Activated naive CD8-positive, alpha-beta T cell treated with anti-CD3 and anti-CD28 coated beads, Interleukin-2, amount 10 ng/mL, durations not matched to agents 7 days and 5 days (primary cell): ENCODE measurements at places on chromosomes 5 and 9. TPM values are rescaled to one million over a fixed set of nuclear protein-coding genes. Genes with fewer than 3 reads are reported as not detected.

The FGF1 gene
- total RNA-seq: not detected

The ARID3C gene
- total RNA-seq: not detected

The MAT2B gene
- 98.7 TPM for total RNA-seq

The PCDHAC2 gene
- not detected for total RNA-seq

DNA sequence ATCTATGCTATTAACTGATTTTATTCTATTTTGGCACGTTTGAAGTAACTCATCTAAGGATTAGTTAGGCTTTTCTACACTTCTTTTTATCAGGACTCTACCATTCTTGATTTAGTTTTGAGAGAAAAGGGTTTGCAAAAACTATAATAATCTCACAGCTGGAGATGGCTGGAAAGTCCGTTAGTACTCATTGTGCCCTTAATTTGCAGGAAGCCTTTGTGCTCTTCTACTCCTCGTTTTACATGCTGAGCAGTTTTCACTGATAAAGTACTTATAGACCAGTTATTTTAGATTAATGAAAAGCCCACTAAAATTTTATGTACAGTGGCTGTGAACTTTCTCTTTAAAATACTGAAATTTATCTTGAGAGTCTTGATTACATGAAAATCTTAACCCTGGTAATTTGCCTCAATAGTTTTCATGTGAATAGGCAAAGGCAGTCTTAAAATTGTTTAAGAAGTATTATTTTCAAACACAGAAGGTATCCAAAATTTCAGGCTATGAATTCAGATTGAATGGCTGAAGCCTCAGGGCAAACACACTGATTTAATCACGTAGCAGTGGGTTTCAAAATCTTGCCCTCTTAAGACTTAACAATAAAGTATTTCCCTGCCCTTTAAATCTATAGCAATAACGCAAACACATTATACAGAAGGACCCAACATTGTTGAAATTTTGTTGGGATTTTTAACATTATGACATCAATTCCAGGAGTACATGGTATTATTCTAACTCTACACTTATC, 18.6 kb downstream of the MLLT3 start:
- no peak for DNase-seq
- peaks cover 38% of the 10 kb centered on the region for H3K36me3 ChIP-seq
- H3K27me3 ChIP-seq: no peaks in the 10 kb centered on the region
- no peak overlapping the region for H3K27ac ChIP-seq
- peaks cover 54% of the 10 kb centered on the region for H3K4me1 ChIP-seq
- H3K4me3 ChIP-seq: no peak overlapping the region

DNA sequence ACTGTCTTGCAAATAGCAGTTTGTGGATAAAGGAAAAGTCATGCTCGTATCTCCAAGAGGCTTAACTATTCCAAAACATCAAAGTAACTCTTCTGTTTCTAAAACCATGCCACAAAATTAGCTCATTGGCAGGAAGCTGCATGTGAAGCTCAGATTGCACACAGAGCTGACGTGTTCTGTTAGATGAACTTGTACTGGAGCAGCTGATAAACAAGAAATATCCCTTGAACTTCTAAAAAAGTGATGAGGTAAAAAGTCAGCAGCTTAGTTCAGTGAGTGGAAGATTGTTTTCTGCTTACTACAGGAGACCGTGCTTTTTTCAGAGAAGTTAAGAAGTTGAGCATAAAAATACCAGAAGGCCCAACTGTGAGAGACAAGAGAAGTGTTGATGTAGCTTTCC, 113.2 kb downstream of the SLC12A2 start:
- no peak overlapping the region for H3K27ac ChIP-seq
- no peak overlapping the region for H3K4me3 ChIP-seq
- DNase-seq: no peak
- H3K27me3 ChIP-seq: peaks cover 6% of the 10 kb centered on the region
- H3K36me3 ChIP-seq: peaks cover 6% of the 10 kb centered on the region

DNA sequence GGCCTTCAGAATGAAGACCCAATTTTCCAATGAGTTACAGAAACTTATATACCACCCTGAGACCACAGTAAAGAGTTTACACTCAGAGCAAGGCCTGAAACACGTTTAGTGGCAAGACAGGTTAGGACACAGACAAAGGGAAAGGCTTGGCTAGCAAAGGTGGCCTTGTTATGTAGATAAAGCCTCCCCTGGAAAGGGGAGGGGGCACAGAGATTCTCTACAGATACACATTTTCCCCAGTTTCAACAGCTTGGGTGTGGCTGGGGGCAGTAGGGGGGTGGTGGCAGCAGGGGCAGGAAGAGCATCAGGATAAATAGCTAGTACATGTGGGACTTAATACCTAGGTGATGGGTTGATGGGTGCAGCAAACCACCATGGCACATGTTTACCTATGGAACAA, 51.9 kb upstream of the PPP1R2B start:
- no peak overlapping the region for H3K27ac ChIP-seq
- no peak overlapping the region for H3K4me3 ChIP-seq
- no peak for DNase-seq
- no peaks in the 10 kb centered on the region for H3K36me3 ChIP-seq
- peaks cover 7% of the 10 kb centered on the region for H3K27me3 ChIP-seq

GRCh38 chr5:147675168-147675567, 107.4 kb downstream of the JAKMIP2 start:
- DNase-seq: no peak
- H3K27ac ChIP-seq: no peak overlapping the region
- no peaks in the 10 kb centered on the region for H3K27me3 ChIP-seq
- H3K4me1 ChIP-seq: no peaks in the 10 kb centered on the region

DNA sequence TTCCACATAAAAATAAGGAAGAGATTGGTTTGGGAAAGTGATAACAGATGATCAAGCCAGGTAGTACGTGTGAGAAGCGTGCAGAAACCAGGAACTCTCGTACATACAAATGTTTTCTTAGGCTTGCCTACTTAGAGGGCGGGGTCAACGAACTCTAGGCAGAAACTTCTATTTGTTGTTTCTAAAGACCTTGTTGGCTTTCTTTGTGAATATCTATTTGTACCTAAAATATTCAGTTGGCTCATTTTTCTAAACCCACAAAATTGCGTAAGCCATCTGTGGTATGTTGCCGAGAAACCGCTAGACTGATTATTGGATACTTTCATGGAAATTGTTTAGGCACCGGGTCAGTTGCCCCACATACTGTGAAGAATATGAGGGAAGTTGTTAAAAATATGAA, 458.5 kb downstream of the MAT2B start:
- DNase-seq: no peak
- no peaks in the 10 kb centered on the region for H3K4me1 ChIP-seq
- no peak overlapping the region for H3K27ac ChIP-seq
- no peaks in the 10 kb centered on the region for H3K36me3 ChIP-seq
- H3K27me3 ChIP-seq: no peaks in the 10 kb centered on the region

DNA sequence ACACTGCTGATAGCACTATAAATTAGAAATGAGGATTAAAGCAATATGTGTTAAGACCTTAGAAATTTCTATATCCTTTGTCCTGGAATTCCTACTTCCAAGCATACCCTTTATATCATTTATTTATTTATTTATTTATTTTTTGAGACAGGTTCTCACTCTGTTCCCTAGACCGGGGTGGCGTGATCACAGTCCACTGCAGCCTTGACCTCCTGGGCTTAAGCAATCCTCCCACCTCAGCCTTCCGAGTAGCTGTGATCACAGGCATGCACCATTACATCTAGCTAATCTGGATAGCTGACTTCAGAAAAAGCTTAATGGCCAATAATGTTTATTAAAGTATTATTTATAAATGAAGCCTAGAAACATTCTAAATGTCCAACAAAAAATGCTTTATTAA, 27.3 kb downstream of the ACO1 start:
- no peak overlapping the region for H3K27ac ChIP-seq
- peaks cover 8% of the 10 kb centered on the region for H3K36me3 ChIP-seq
- H3K4me3 ChIP-seq: no peak overlapping the region
- H3K4me1 ChIP-seq: no peaks in the 10 kb centered on the region

DNA sequence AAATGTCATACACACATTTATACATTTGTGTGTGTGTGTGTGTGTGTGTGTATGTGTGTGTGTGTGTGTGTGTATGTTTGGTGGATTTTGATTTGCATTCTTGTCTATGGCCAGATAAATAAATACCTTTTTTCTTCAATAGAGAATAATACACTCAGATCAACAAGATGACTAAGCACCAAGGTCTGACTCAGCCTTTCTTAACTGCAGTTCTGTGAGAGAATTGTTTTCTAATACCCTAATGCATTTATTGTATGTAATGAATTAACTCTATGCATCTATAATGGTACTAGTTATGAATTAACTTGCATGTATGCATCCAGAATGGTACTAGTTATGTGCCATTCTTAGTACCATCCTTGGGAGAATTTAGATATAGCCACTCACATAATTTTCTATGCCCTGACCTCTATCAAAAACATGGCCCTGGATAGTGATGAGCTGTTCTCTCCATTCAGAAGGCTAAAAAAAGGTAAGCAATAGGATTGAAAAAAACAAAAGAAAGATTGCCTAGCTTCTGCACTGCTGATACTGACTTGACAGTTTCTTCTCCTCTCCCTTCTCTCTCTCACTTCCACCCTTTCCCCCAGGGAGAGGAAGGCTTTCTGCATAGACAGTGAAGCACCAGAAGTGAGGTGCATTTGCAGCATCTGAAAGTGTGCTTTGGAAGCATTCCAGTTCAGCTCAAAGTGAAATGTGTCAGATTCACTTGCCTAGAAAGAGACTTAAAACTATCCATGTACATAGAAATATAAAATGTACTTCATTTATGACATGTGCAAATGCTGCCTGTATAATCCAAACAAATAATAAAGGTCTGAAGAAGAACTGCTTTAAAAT, 55.1 kb upstream of the CCDC112 start:
- no peak overlapping the region for H3K4me3 ChIP-seq
- no peak overlapping the region for H3K27ac ChIP-seq
- no peaks in the 10 kb centered on the region for H3K36me3 ChIP-seq
- H3K4me1 ChIP-seq: no peaks in the 10 kb centered on the region
- H3K27me3 ChIP-seq: peaks cover 10% of the 10 kb centered on the region

DNA sequence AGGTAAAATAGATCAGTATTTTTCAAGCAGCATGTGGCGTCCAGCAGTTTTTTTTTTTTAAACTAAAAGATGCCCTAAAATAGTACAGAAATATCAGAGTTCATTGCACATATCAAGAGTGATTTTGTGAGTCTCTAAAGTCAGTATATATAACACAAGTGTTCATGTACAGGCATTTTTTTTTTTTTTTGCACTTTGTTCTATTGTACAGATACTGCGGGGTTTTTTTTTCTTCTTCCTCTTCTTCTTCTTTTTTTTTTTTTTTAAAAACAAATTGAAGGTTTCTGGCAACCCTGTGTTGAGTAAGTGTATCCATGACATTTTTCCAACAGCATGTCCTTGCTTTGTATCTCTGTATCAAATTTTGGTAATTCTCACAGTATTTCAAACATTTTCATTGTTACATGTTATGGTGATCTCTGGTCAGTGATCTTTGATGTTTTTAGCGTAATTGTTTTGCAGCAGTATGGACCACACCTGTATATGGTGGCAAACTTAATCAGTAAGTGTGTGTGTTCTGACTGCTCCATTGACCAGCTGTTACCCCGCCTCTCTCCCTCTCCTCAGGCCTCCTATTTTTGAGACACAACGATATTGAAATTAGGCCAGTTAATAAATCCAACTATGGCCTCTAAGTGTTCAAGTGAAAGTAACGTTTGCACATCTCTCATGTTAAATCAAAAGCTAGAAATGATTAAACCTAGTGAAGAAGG, 76.8 kb downstream of the TRIO start:
- H3K27ac ChIP-seq: no peak overlapping the region
- DNase-seq: no peak
- peaks cover 14% of the 10 kb centered on the region for H3K4me1 ChIP-seq
- H3K4me3 ChIP-seq: no peak overlapping the region

GRCh38 chr9:130837002-130837511, 2.0 kb downstream of the ABL1 start:
- peak overlapping the region; percentile 63 for H3K4me3 ChIP-seq
- H3K4me1 ChIP-seq: peaks cover 19% of the 10 kb centered on the region
- H3K27me3 ChIP-seq: peaks cover 4% of the 10 kb centered on the region
- no peak overlapping the region for H3K27ac ChIP-seq
- no peaks in the 10 kb centered on the region for H3K36me3 ChIP-seq
- no peak for DNase-seq

DNA sequence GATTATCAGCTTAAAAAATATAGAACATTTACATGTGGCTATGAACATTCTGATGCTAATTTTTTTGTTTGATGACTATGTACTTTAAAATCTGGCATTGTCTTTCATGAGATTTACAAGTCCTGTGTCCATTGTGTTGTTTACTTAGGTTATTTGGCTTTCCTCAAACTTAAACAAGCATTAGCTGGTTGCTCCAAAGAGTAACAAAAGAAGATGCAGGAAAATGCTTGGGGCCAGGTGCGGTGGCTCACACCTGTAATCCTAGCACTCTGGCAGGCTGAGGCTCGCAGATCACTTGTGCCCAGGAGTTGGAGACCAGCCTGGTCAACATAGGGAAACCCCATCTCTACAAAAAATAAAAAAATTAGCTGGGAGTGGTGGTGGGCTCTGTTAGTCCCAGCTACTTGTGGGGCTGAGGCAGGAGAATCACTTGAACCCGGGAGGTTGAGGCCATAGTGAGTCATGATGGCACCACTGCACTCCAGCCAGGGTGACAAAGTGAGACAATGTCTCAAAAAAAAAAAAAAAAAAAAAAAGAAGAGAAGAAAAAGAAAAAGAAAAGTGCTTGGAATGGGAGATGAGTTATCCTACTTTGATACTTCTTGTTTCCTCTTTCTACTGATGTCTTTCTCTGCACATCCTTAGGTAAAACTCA, 39.7 kb downstream of the PAM start:
- no peak for DNase-seq
- peaks cover 12% of the 10 kb centered on the region for H3K4me1 ChIP-seq
- no peaks in the 10 kb centered on the region for H3K27me3 ChIP-seq
- H3K27ac ChIP-seq: no peak overlapping the region

DNA sequence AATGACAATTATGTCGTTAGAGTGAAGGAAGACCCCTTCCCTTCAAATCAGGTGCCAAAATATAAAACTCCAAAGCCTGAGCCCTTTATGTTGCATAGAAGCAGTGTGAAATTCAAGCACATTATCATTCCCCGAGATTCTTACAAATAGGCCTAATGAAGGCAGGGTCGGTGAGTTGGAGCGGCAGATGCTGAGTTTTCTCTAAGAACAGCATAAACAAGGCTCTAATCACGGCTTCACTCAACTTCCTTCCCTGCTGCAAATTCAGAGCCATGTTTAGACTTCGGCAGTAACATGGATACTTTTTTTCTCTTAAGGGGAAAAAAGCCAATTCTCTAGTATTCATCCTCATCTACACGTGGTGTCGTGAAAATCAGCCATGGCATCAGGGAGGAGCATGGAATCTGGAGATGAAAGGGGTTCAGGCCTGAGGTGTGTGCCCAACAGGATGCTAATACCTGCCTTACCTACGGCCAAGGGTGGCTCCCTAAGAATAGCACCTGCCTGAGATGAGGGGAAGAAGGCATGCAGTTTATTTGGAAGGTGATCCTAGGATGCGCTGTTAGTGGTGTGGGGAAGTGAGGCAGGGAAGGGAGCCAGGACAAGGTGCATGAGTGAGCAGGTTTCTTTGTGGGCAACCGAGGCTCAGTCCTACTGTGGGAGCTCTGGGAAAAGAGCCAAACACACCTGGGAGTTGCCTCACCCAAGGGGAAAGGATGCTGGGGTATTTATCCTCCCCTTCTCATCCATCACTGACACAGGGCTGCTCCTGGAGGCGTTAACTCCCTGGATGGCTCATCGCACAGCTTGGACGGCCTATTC, 146.8 kb upstream of the TBC1D2 start:
- no peak overlapping the region for H3K4me3 ChIP-seq
- no peaks in the 10 kb centered on the region for H3K36me3 ChIP-seq
- H3K4me1 ChIP-seq: no peaks in the 10 kb centered on the region
- no peak overlapping the region for H3K27ac ChIP-seq
- DNase-seq: no peak

- no peak for DNase-seq
- no peaks in the 10 kb centered on the region for H3K27me3 ChIP-seq
- no peak overlapping the region for H3K27ac ChIP-seq
- H3K36me3 ChIP-seq: peaks cover 14% of the 10 kb centered on the region
- H3K4me1 ChIP-seq: peaks cover 40% of the 10 kb centered on the region
- H3K4me3 ChIP-seq: peak overlapping the region; percentile 89
Measured at GRCh38 chr5:172768573-172769341, 2.2 kb downstream of the DUSP1 start.
